ENCODE measurements at places on chromosomes 6 and 20.

DNA sequence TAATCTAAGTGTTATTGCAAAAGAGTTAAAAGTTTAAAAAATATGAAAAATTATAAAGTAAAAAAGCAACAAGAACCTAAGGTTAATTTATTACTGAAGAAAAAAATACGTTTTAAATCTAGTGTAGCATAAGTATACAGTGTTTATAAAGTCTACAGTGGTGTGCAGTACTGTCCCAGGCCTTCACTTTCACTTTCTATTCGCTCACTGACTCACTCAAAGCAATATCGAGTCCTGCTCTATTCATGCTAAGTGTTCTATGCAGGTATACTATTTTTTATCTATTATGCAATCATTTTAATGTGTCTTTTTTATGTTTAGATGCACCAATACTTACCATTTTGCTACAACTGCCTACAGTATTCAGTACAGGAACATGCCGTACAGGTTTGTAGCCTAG, 113.0 kb downstream of the MANEA start:
- DNase-seq = no peak

DNA sequence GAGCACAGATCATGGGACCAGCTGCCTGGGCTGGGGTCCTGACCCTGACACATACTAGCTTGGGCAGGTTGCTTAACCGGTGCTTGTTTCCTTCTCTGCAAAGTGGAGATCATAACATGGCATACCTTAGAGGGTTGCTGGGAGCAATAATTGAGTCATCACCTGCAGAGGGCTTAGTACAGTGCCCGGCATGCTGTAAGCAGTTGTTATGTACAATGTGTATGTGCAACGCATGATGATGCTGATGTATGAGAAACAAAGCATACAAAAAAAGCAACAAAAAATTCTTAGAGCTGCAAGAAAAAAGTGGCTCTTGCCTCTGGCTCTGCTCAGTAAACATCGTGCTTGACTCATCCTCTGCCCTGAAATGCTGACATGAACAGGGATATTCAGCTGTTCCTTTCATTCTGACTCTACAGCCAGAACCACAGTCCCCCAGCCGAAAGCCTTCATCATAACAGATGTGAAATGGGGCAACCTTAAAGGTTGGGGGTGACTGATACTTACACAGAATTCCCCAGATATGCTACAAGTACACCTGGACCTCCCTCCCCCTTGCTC, 91.7 kb downstream of the CLIC5 start:
- DNase-seq = no peak

DNA sequence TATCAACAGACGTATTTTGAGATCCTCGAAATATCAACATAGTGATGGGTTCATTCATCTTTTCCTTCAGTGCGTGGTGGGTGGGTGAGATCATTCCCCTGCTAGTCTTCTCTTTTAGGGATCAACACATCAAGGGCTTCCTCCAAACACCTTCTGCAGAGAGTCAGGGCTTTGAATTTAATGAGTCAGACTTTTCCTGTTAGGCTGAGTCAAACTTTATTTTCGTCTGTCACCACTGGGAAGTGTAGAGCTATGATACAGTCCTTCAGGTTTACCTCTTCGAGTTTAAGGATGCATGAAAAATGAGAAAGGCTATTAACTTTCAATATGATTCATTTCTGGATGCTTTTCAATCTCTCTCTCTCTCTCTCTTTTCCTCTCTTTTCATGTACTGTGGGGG, 189.1 kb downstream of the BMP2 start:
- no peak for DNase-seq

DNA sequence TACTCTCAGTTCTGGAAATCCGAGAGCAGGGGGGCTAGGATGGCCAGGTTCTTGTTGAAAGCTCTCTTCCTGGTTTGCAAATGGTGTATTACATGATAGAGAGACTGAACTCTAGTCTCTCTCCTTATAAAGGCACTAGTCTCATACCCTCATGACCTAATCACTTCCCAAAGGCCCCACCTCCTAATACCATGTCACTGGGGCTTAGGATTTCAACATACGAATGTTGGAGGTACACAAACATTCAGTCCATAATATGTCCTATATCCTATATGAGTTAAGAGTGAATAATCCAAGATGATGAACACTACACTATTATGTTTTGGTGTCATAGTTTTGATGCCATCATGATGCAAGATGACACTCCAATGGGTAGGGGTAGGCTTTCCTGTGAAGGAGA, 20.0 kb upstream of the TXLNB start:
- DNase-seq = no peak

DNA sequence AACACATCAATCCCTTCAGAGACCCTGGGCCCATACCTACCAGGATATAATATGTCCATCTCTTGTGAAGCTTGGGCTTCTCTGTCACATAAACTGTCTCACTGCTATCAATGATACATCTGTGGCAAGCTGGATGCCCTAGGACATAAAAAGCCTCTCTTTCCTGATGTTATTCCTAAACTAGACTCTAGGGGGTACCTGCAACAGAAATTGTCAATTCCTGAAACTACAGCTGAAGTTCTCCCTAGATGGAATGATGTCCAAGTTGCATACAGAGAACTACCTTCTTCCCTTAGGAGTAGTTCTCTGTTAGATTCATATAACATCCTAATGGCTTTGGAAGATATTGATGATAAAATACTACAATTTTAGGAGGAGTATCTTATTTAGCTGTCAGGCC, 35.8 kb downstream of the TBX18 start:
- peak; percentile 1 for DNase-seq

DNA sequence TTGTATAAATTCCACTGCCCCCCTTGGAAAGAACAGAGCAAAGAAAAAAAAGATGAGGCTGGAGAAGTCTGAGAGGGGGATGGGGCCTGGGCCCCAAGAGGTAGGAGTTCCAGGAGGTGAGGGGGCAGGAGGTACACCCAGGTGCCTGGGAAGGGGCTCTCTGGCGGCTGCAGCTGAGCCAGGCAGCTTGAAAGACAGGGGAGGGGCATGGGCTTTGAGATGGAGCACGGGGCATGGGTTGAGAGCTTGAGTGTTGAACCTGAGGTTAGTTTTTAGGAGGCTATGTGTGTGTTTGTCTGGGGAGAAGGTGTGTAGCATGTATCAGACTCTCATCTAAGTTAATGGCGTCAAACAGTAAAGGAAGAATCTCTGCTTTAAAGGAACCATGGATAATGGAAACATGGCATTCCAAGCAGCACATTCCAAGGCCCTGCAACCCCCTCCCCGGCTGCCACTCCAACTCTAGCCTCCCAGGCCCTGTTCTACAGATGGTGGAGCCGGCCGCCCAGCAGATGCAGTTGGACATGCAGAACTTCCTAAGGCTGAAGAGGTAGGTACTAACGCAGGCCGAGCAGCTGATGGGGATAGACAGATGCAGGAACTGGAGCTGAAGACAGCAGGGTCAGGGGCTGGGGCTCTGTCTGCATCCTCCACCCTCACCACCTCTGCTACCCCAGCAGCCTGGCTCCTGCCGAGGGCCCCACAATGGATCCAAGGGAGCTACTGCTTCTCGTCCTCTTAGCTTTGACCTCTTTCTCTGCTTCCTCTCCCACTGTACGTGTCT, 42.1 kb downstream of the MDFI start:
- no peak for DNase-seq

DNA sequence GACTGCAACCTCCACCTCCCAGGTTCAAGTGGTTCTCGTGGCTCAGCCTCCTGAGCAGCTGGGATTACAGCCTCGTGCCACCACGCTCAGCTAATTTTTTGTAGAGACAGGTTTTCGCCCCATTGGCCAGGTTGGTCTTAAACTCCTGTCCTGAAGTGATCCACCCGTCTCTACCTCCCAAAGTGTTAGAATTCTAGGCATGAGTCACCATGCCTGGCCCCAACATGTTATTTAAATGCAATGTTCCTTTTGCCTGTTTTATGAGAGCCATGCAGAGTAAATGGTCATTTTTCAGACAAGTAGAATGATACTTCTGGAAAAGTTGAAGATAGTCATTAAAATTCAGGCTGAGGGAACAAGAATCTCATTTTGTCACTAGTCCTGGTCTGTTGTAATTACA, 43.8 kb upstream of the RPS6KA2 start:
- DNase-seq = no peak

- DNase-seq = no peak
Observed at GRCh38 chr6:113774127-113774825, 82.9 kb upstream of the MARCKS start.

All from NCI-H1930 (cell line).